H9 (cell line): ENCODE measurements at places on chromosomes 5 and 9. TPM values are rescaled to one million over a fixed set of nuclear protein-coding genes. Genes with fewer than 3 reads are reported as not detected.
A peak's percentile ranks its signal among the peaks of the same experiment; 100 is the strongest.

GRCh38 chr5:144598451-144599068 is 427.9 kb downstream of the KCTD16 start:
- H3K36me3 ChIP-seq, result peaks cover 3% of the 10 kb centered on the region; the same call in 1 of the 2 replicates
- DNase-seq, result peak; percentile 39
- H3K4me1 ChIP-seq, result no peaks in the 10 kb centered on the region
- H3K27ac ChIP-seq, result no peak overlapping the region

SLC25A46 gene
- total RNA-seq, result 25.9 and 26.0 TPM in 2 replicates

- peak; percentile 32 for DNase-seq
- H3K4me3 ChIP-seq, result no peak overlapping the region
- H3K27ac ChIP-seq, result no peak overlapping the region
- H3K36me3 ChIP-seq, result no peaks in the 10 kb centered on the region; the same call in 2 of the 3 replicates
- H3K4me1 ChIP-seq, result no peaks in the 10 kb centered on the region
These were observed 4.8 kb upstream of the CENPH start for GRCh38 chr5:69184621-69185020.

SEMA4D gene
- total RNA-seq, result 41.8 and 47.2 TPM in 2 replicates

DNA sequence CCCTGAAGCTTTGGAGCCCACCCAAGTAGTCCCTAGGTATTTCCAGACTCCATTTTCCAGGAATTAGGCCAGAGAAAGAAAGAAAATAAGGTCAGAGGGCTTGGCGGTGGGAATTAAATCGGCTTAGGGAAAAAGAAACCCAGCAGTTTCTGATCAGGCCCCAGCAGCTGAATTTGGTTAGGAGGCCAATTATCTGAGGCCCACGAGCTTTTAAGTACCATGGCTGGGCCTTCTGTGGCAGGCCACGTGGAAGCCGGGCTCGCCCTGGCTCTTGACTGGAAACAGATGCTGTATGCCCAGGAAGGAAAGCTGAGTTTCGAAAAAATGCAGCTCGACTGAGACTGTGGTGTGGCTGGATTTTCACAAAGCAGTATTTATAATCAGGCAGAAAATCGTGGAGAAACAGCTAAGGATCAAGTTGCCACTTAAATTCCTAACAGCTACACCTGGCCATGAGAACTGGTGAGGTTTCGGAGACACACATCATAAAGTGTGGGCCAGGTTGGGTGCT is 75.1 kb upstream of the PANK3 start:
- H3K27me3 ChIP-seq, result no peaks in the 10 kb centered on the region
- DNase-seq, result no peak
- H3K4me1 ChIP-seq, result no peaks in the 10 kb centered on the region; the same call in 1 of the 2 replicates
- no peak overlapping the region for H3K4me3 ChIP-seq

DNA sequence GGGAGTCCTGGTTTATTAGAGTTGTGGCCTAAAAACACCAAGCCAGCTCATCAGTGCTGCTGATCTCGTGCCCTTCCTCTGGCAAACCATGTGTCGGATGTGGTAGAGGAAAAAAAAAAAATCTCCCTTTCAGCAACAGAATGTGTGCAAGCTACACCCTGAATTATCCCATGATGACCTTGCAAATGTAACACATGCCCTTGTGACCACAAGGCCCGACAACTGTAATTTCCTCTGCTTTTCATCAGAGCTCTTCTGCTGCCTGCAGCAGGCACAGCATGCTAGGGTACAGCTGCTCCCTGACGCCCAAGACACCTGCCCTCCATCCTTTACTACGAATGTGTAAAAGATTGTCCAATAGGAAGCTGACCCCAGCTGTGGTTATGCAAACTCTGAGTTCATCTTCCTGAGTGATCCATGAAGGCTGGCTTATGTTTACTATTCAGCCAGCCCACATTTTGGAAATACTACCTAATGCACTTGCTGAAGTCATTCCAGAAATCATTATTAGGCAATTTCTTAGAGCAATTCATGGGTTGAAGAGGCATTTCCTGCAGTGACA is 14.6 kb upstream of the BNC2 start:
- no peaks in the 10 kb centered on the region for H3K27me3 ChIP-seq
- DNase-seq, result no peak
- no peaks in the 10 kb centered on the region for H3K4me1 ChIP-seq
- no peak overlapping the region for H3K4me3 ChIP-seq

GRCh38 chr9:14692470-14693250 is 572 bp downstream of the ZDHHC21 start:
- no peaks in the 10 kb centered on the region for H3K27me3 ChIP-seq
- H3K36me3 ChIP-seq, result peaks cover 21% of the 10 kb centered on the region
- peaks cover 2% of the 10 kb centered on the region; the same call in 1 of the 2 replicates for H3K4me1 ChIP-seq
- peak; percentile 53 for DNase-seq

DNA sequence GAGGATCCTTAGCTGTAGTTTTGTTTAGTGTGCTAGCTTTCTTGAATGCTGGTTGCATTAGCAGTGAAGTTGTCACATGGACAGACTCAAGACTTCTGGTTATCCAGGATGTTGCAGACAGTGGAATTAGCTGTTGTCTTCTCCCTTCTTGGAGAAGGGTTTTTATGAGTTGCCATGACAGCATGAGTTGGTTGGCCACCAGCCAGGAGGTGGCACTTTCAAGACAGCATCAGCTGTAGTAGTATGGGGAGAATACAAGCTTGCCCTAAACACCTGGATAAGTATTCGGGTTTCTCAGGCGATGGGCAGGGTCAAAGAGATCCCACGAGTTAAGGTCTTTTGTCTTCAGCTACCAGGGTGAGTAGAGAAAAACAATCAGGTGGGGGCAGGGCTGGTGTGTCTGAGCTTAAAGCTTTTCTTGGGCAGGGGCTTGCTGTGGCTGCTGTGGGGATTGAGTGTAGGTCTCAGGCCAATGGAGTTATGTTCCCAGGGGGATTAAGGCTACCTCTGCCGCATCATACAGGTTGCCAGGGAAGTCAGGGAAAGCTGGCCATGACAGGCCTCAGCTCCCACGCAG is 7.7 kb upstream of the C5orf47 start:
- no peak overlapping the region for H3K4me3 ChIP-seq
- no peak overlapping the region for H3K27ac ChIP-seq
- no peak for DNase-seq
- H3K27me3 ChIP-seq, result no peaks in the 10 kb centered on the region
- no peaks in the 10 kb centered on the region; the same call in 1 of the 2 replicates for H3K4me1 ChIP-seq
- H3K36me3 ChIP-seq, result peaks cover 21% of the 10 kb centered on the region

SOWAHA gene
- 0.20 and 0.31 TPM in 2 replicates for total RNA-seq

PIGO gene
- 20.3 and 23.4 TPM in 2 replicates for total RNA-seq

ASPN gene
- total RNA-seq, result not detected in 2 replicates
